ENCODE measurements at places on chromosomes 13 and 19. TPM values are rescaled to one million over a fixed set of nuclear protein-coding genes. Genes with fewer than 3 reads are reported as not detected.
A peak's percentile ranks its signal among the peaks of the same experiment; 100 is the strongest.

DNA sequence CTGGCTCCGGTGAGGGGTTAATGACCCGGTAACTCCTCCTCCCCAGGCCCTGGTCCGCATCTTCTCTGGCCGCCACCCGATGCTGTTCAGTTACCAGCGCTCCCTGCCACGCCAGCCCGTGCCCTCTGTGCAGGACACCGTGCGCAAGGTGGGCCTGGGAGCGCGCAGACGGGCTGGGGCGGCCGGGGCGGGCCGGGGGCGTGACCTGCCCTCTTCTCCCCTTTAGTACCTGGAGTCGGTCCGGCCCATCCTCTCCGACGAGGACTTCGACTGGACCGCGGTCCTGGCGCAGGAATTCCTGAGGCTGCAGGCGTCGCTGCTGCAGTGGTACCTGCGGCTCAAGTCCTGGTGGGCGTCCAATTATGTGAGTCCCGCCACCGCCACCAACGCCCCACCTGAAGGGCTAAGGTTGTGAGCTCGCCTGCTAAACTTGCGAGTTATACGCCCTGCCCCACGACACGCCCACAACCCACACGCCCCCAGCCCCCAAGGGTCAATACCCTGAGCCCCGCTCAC is 10.4 kb downstream of the CPT1C start:
- H3K4me1 ChIP-seq = no peaks in the 10 kb centered on the region
- no peaks in the 10 kb centered on the region for H3K36me3 ChIP-seq
- peaks cover 4% of the 10 kb centered on the region for H3K27me3 ChIP-seq

GRCh38 chr19:10514211-10515145 is 2.8 kb downstream of the S1PR5 start:
- H3K27ac ChIP-seq = no peak overlapping the region
- peak overlapping the region; percentile 79 for H3K4me3 ChIP-seq
- peak; percentile 73 for DNase-seq
- H3K27me3 ChIP-seq = peaks cover 74% of the 10 kb centered on the region
- H3K36me3 ChIP-seq = peaks cover 2% of the 10 kb centered on the region
- H3K4me1 ChIP-seq = peaks cover 31% of the 10 kb centered on the region

ZNF497 gene
- 1.7 TPM for total RNA-seq

DNA sequence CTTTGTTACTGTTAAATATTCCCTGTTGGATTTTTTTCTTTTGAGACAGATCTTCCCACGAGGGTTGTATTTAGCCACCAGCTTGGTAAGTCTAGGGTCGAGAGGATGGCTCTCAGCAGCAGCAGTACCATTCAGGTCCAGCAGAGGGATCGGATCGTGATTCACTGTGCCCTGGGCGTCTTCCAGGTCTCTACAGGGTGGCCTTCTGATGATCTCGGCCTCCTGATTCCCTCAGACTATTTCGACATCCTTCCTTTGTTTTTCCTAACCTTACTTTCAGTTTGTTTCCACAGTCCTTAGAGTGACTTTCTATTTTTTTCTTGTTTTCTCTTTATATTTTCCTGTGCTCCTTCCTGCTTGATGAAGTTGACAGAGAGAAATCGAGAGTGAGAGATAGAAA is 1436.9 kb downstream of the UQCRFS1 start:
- H3K4me3 ChIP-seq = no peak overlapping the region
- DNase-seq = no peak
- no peak overlapping the region for H3K27ac ChIP-seq
- no peaks in the 10 kb centered on the region for H3K4me1 ChIP-seq
- H3K27me3 ChIP-seq = no peaks in the 10 kb centered on the region
- peaks cover 44% of the 10 kb centered on the region for H3K36me3 ChIP-seq

GRCh38 chr13:26867451-26868091 is 107.0 kb upstream of the GPR12 start:
- no peak overlapping the region for H3K27ac ChIP-seq
- H3K4me1 ChIP-seq = no peaks in the 10 kb centered on the region
- H3K36me3 ChIP-seq = no peaks in the 10 kb centered on the region
- peaks cover 2% of the 10 kb centered on the region for H3K27me3 ChIP-seq

KLK5 gene
- total RNA-seq = not detected

SELENOV gene
- total RNA-seq = not detected

BST2 gene
- 197 TPM for total RNA-seq

PSG6 gene
- total RNA-seq = not detected

- no peak overlapping the region for H3K27ac ChIP-seq
- H3K36me3 ChIP-seq = no peaks in the 10 kb centered on the region
- no peak for DNase-seq
- no peak overlapping the region for H3K4me3 ChIP-seq
These were observed 244.7 kb downstream of the COL4A1 start for GRCh38 chr13:110062077-110062776.

GRCh38 chr13:28282451-28282850 is 144.1 kb downstream of the PAN3 start:
- no peak overlapping the region for H3K4me3 ChIP-seq
- H3K36me3 ChIP-seq = peaks cover 34% of the 10 kb centered on the region
- peaks cover 14% of the 10 kb centered on the region for H3K4me1 ChIP-seq
- no peak for DNase-seq
- no peak overlapping the region for H3K27ac ChIP-seq
- no peaks in the 10 kb centered on the region for H3K27me3 ChIP-seq

- no peak for DNase-seq
- H3K36me3 ChIP-seq = no peaks in the 10 kb centered on the region
- no peak overlapping the region for H3K4me3 ChIP-seq
- no peaks in the 10 kb centered on the region for H3K4me1 ChIP-seq
- no peaks in the 10 kb centered on the region for H3K27me3 ChIP-seq
These were observed 45.5 kb upstream of the FREM2 start for GRCh38 chr13:38641164-38641948.

PSG1 gene
- total RNA-seq = not detected

TYROBP gene
- total RNA-seq = 10.6 TPM

PSG3 gene
- not detected for total RNA-seq

TEX101 gene
- not detected for total RNA-seq

ZNF284 gene
- 3.9 TPM for total RNA-seq

MUC16 gene
- total RNA-seq = 0.09 TPM

DNA sequence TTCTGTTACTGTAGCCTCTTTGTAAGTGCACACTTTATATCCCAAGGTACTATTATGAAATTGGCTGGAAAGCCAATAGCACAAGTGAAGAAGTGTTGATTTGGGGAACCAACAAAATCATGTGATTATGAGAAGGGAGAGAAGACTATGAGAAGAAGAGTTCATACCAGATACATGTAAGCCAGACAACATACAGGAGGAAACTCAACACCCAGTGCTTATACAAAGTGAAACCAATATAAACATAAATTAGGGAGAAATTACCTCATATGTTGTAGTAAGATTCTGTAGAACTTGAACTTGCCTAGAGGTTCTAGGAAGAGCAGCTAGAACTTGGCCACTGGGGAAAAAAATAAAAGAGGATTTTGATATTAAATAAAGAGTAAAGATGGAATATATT is 17.4 kb downstream of the CPB2 start:
- H3K4me1 ChIP-seq = no peaks in the 10 kb centered on the region
- DNase-seq = no peak
- no peak overlapping the region for H3K27ac ChIP-seq

DNA sequence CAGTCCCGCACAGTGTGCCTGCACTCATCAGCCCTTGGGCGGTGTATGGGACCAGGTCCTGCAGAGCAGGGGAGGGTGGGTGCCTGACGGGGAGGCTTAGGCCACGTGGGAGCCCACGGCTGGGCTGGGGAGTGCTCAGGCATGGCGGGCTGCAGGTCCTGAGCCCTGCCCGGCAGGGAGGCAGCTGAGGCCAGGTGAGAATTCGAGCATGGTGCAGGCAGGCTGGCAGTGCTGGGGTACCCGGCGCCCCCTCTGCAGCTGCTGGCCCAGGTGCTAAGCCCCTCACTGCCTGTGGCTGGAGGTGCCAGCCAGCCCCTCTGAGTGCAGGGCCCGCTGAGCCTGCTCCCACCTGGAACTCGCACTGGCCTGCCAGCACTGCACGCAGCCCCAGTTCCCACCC is 630.9 kb upstream of the PCDH20 start:
- no peak for DNase-seq
- no peaks in the 10 kb centered on the region for H3K27me3 ChIP-seq
- no peak overlapping the region for H3K4me3 ChIP-seq
- H3K4me1 ChIP-seq = no peaks in the 10 kb centered on the region
- H3K36me3 ChIP-seq = no peaks in the 10 kb centered on the region

GRCh38 chr13:47564041-47564440 is 437.0 kb downstream of the SUCLA2 start:
- no peak overlapping the region for H3K4me3 ChIP-seq
- no peaks in the 10 kb centered on the region for H3K4me1 ChIP-seq
- H3K27ac ChIP-seq = no peak overlapping the region
- no peaks in the 10 kb centered on the region for H3K36me3 ChIP-seq
- no peaks in the 10 kb centered on the region for H3K27me3 ChIP-seq

DNA sequence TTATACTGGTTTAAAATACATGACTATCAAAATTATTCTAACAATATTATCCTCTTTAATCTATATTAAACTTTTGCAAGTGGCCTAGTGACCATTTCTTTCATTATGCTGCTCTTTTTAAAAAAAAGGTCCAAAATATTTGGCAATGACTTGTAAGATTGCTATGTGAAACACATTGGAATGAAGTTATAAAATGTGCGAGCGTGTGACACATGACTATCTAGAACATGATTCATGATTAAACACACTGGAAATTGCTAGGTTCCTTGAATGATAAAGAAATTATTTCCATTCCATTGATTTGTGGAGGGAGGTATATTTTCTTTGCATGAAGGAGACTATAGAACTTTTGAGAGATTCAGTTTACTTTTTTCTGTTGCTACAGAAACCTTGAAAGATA is 739.1 kb downstream of the DIAPH3 start:
- H3K4me1 ChIP-seq = no peaks in the 10 kb centered on the region
- no peak overlapping the region for H3K4me3 ChIP-seq
- no peaks in the 10 kb centered on the region for H3K36me3 ChIP-seq
- no peak overlapping the region for H3K27ac ChIP-seq
- no peak for DNase-seq

TNNI3 gene
- not detected for total RNA-seq

IGFL2 gene
- not detected for total RNA-seq

DNA sequence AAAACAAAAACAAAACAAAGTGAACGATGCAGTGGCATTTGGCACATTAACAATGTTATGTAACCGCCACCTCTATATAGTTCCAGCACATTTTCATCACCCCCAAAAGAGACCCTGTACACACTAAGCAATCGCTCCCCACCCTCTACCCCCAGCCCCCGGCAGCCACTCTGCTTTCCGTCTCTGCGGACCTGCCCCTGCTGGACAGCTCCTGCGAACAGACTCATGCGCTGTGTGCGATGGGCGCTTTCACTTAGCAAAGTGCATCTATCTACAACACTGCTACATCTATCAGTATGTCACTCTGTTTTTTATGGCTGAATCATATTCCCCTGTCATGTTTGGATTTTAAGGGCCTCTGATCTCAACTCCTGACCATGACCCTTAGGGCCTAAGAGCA is 25.1 kb upstream of the TMEM160 start:
- H3K27me3 ChIP-seq = no peaks in the 10 kb centered on the region
- H3K36me3 ChIP-seq = peaks cover 24% of the 10 kb centered on the region
- H3K4me1 ChIP-seq = peaks cover 10% of the 10 kb centered on the region
- H3K4me3 ChIP-seq = no peak overlapping the region
- no peak for DNase-seq

DNA sequence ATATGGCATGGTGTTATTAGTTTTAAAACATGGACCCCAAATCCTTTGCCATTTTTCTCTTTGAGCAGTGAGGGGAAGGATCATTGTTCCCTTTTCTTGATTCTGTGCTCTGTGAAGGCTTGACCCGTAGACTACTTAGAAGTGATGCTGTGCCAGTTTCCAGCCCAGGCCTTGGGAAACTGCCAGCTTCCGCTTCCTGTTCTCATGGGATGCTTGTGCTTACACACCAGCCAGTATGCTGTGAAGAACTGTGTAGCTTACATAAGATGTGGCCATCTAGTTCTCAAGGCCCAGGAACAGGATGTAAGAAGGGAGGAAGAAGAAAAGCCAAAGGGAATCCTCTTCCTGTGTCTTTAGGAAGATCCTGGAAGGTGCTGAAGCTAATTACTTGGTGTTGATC is 180.9 kb downstream of the PCCA start:
- H3K4me1 ChIP-seq = no peaks in the 10 kb centered on the region
- no peak overlapping the region for H3K27ac ChIP-seq
- H3K4me3 ChIP-seq = no peak overlapping the region
- no peak for DNase-seq
- peaks cover 7% of the 10 kb centered on the region for H3K36me3 ChIP-seq

DNA sequence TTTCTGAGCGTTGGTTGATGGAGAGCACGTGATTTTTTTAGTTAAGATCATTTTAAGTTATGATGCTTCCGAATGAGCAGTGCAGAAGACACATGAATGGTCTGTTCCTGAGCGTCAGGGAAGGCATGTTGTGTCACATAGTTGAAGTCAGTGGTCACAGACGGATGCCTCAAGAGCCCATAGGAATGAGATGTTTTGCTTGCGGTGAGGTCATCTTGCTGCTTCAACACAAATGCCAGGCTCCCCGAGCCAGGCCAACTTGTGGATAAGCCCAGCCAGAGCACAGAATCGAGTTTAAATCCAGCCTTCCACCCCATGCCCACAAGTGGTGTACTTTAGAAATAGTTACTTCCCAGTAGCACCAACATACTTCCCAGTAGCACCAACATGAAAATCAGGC is 5.4 kb downstream of the UPF3A start:
- H3K27ac ChIP-seq = no peak overlapping the region
- no peak overlapping the region for H3K4me3 ChIP-seq
- no peaks in the 10 kb centered on the region for H3K27me3 ChIP-seq
- DNase-seq = no peak
- peaks cover 19% of the 10 kb centered on the region for H3K4me1 ChIP-seq

- DNase-seq = no peak
- no peak within 1 kb of the TSS for H3K27ac ChIP-seq
- no peaks in the 10 kb centered on the region for H3K4me1 ChIP-seq
- H3K36me3 ChIP-seq = no peaks in the 10 kb centered on the region
These were observed at the start of gene SLC10A2 for GRCh38 chr13:103066079-103066780. Gene SLC10A2 (minus strand): TSS chr13:103066417. CDS start chr13:103066249, 168 bp downstream.

- H3K27me3 ChIP-seq = peaks cover 17% of the 10 kb centered on the region
- H3K4me3 ChIP-seq = no peak overlapping the region
- no peak overlapping the region for H3K27ac ChIP-seq
- no peaks in the 10 kb centered on the region for H3K36me3 ChIP-seq
- no peak for DNase-seq
These were observed 33.5 kb upstream of the ESD start for GRCh38 chr13:46830405-46831005.

PLK5 gene
- not detected for total RNA-seq

DNA sequence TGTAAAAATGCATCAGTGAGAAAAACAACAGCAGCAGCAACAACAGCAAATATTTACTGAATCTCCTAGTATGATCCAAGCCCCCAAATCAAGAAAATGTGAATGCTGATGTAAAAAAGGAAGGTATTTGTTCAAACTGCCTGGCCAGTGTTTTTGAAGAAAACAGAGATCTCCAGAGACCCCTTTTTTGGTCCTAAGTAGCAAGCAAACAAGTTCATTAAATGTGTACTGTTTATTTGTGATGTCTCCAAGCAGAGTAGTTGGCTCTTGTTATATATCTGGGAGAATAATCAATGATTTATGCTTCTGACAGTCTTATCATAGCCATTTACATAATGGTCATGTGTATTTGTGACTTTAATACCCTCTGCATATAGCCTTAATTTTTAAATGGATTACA is 50.7 kb downstream of the CDADC1 start:
- peaks cover 21% of the 10 kb centered on the region for H3K4me1 ChIP-seq
- no peak overlapping the region for H3K4me3 ChIP-seq
- peak overlapping the region; percentile 1 for H3K27ac ChIP-seq
- peaks cover 5% of the 10 kb centered on the region for H3K36me3 ChIP-seq
- H3K27me3 ChIP-seq = peaks cover 4% of the 10 kb centered on the region

SYCN gene
- total RNA-seq = not detected
